ENCODE measurements at places on chromosomes 5 and 9.

DNA sequence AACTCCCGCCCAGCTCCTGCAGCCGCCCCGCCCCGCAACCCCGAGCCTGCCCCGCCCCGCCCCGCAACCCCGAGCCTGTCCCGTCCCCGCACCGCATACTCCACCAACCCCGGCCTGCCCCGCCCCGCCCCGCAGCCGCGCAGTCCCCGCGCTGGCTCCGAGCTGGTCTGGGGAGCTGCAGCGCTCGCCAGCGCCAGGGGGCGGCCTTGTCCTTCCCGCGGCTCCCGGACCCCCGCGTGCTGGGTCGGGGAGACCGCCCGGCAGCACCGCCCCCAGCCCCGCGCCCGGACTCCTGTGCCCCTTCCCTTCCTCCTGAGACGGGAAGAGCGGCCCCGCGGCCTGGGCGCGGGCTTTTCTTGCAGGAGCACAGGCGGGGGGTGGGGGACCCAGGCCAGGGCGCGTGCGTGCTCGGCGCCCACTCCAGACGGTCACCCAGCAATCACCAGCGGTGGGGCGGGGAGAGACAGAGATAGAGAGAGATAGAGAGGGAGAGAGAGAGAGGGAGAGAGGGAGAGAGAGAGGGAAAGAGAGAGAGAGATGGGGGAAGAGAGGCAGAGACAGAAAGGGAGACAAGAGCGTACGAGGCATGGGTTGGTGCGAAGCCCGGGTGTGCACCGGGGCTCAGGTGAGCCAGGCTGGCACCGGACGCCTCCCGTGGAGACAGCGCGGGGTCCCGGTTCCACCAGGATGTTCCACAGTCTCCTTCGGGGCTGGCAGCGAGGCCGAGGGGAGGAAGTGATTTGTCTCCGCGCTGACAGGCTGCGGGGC, 14.7 kb upstream of the TMEM250 start:
- DNase-seq, result no peak

- no peak for DNase-seq
Observed at GRCh38 chr5:176642675-176643490, 4.4 kb upstream of the TSPAN17 start.

- no peak for DNase-seq
Observed at GRCh38 chr5:36495611-36496010, 110.8 kb upstream of the SLC1A3 start.

DNA sequence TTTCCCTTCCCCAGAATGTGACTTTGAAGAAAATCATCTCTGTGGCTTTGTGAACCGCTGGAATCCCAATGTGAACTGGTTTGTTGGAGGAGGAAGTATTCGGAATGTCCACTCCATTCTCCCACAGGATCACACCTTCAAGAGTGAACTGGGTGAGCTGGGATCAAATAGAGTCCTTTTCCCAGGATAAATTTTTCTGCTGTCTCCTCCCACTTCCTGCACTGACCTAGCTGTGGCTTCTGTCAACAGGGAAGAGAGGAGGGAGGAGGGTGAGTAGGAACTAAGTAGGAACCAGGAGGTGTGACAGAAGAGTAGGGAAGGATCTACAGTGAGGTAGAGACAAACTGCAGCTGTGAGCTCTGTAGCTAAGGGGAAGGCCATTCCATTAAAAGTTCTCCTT, 69.3 kb downstream of the MAMDC2 start:
- no peak for DNase-seq

- DNase-seq, result no peak
Observed at GRCh38 chr5:168931638-168932345, 352.6 kb upstream of the PANK3 start.

DNA sequence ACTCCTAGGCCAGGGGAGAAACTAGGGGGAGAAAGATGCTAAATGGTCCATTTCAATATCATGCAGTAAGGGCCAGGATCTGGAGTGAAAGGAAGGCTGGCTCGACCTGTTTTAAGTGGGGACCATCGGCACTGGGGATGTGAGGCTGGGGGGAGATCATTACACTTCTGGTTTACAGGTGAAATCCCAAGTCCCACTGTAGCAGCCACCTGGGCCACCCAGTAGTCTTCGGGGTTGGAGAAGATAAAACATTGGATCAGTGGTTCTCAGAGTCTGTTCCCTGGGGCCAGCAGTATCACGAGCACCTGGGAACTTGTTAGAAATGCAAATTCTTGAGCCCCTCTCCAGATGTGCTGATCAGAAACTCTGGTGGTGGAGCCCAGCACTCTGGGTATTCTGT, 111.3 kb upstream of the ALDH1B1 start:
- DNase-seq, result no peak

All from activated naive CD4-positive, alpha-beta T cell treated with anti-CD3 and anti-CD28 coated beads, Interleukin-2, amount 50 U/mL, for 72 hours (primary cell).